HepG2 (cell line): ENCODE measurements at places on chromosomes 1 and 21. TPM values are rescaled to one million over a fixed set of nuclear protein-coding genes. Genes with fewer than 3 reads are reported as not detected.

EFNA3 gene
- 1.0 and 1.6 TPM in 2 replicates for total RNA-seq

TNFRSF4 gene
- total RNA-seq, result not detected in 2 replicates

LCE1D gene
- not detected in 2 replicates for total RNA-seq

NR1I3 gene
- total RNA-seq, result 0.60 and 0.95 TPM in 2 replicates

GPR61 gene
- total RNA-seq, result not detected in 2 replicates

PSMG1 gene
- total RNA-seq, result 173 and 184 TPM in 2 replicates

LRRC71 gene
- not detected in 2 replicates for total RNA-seq

CRABP2 gene
- total RNA-seq, result 0.21 and 0.60 TPM in 2 replicates

SLC5A3 gene
- total RNA-seq, result 10.1 and 11.2 TPM in 2 replicates

KCNE2 gene
- not detected in 2 replicates for total RNA-seq

GSTM1 gene
- not detected in 2 replicates for total RNA-seq

PRXL2B gene
- total RNA-seq, result 14.1 and 16.8 TPM in 2 replicates

KCNN3 gene
- total RNA-seq, result not detected in 2 replicates

OR2L2 gene
- not detected in 2 replicates for total RNA-seq

TLCD4 gene
- 11.9 and 14.5 TPM in 2 replicates for total RNA-seq
